Mesothelial cell of epicardium (in vitro differentiated cells): ENCODE measurements at places on chromosomes 1 and 21.

DNA sequence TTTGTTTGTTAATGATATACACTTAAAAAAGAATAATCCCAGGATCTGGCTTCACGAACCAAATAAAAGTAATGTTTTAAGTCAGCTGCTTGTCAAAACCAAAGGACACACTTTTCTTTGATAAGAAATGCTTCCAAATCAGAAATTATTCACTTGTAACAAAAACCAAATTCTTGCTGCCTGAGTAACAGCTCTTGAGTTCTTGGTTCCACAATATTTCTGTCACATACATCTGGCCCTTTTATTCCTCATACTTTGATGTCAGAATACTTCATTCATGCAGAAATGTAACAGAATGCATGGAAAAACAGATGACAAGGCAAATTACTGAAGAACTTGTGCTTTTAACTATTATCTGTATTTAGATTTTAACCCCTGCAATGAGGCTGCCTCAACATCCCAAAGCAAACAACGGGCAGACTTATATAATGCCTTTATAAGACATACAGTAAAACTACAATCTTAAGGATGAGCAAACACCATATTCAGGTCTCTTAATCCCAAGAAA, 1.5 kb downstream of the VAMP4 start:
- no peak for DNase-seq

DNA sequence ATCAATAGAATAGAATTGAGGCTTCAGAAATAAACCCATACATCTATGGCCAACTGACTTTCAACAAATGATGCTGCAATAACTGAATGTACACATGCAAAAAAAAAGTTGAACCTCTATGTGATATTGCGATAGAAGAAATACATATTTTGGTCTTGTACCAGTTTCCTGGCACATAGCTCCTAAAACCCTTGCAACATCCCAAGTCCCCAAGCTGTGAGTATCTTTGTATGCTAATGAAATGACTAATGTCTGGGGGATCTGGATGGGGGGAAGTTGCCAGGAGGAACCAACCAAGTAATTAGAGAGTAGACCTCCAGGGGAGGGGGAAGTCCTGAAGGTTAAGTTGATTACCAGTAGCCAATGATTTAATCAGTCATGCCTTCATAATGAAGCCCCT, 24.4 kb downstream of the BLZF1 start:
- DNase-seq = no peak

DNA sequence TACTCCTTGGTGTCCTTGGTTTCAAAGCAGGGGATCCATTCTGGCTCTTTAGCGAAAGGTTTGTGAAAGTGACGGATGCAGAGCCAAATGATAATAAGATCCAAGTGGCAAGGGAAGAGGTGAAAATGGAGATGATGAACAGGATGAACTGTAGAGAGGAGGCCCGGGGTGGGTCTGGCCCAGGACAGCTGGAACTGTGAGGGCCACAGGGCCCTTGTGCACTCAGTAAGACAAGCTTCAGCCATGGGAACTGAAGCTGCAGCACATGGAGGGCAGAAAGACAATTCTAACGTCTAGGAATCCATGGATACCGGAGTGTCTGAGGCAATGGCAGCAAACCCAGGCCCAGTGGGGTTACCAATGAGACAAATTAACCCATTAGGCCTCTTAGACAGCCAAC, 4.8 kb downstream of the KCNA2 start:
- DNase-seq = peak; percentile 6

DNA sequence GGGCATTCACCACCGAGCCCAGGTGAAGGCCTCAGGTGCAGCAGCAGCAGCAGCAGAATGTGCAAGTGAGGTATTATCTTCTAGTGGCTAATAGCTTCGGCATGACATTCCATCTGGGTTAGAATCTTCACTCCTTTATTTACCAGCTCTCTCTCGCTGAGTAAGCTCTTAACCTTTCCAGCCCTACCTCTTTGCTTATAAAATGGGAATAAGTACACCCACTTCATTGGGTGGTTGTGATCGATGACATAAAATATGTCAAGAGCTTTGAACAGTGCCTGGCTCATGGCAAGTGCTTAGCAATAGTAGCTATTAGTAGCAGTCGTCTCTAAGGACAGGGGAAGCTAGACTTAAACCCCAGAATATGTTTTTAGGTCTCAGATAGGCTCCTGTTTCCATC, 149.5 kb downstream of the NOS1AP start:
- no peak for DNase-seq

- DNase-seq = peak; percentile 34
These were observed 118.7 kb downstream of the GLIS1 start for GRCh38 chr1:53620061-53620855.

- DNase-seq = no peak
These were observed 189.7 kb downstream of the FGGY start for GRCh38 chr1:59486615-59487014.
